8988T (cell line): ENCODE measurements at places on chromosomes 2 and 18.

DNA sequence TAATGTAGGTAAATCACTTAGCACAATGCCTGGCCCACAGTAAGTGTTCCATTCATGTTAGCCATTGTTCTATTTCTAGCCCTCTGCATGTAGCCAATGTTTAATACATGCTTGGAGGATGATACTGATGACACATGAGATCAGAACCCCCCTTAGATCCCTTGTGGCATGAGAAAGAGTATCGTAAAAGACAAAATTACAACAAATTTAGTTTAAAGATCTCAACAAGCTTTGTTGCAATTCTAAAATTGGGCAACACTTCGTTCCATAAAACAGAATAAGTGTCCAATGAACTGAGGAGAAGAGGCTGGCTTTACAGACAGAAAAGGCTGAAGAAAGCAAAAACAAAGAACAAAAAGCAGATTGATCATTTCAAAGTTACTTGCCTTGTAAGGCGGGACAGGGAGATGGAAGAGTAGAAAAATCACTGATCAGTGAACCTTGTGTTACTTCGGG is 148.7 kb upstream of the SLC1A4 start:
- no peak for DNase-seq

- no peak for DNase-seq
Observed at GRCh38 chr2:127270663-127271062, 23.3 kb downstream of the ERCC3 start.

- no peak for DNase-seq
Observed at GRCh38 chr2:59458800-59459199, 1094.7 kb downstream of the BCL11A start.

GRCh38 chr2:138359532-138359931 is 142.0 kb upstream of the SPOPL start:
- no peak for DNase-seq
